ENCODE measurements at places on chromosomes 2 and 18.

GRCh38 chr2:149125031-149125725 lies 86.7 kb downstream of the LYPD6B start:
- no peak for DNase-seq

DNA sequence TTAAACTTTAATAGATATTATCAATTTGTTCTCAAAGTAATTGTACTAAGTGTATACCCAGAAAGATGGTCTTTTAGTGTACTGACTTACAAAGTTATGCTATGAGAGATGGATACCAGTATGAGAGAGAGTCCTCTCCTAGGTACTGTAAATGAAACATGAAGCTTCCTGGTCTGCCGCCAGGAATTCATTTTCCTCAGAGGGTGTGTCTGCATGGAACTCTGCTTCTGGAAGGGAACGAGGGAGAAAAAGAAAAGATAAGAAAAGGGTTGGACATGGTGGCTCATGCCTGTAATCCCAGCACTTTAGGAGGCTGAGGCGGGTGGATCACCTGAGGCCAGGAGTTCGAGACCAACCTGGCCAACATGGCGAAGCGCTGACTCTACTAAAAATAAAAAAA lies 2.2 kb upstream of the SSB start:
- DNase-seq = no peak

- DNase-seq = no peak
Observed at GRCh38 chr2:97739893-97740245, 26.5 kb downstream of the ZAP70 start.

DNA sequence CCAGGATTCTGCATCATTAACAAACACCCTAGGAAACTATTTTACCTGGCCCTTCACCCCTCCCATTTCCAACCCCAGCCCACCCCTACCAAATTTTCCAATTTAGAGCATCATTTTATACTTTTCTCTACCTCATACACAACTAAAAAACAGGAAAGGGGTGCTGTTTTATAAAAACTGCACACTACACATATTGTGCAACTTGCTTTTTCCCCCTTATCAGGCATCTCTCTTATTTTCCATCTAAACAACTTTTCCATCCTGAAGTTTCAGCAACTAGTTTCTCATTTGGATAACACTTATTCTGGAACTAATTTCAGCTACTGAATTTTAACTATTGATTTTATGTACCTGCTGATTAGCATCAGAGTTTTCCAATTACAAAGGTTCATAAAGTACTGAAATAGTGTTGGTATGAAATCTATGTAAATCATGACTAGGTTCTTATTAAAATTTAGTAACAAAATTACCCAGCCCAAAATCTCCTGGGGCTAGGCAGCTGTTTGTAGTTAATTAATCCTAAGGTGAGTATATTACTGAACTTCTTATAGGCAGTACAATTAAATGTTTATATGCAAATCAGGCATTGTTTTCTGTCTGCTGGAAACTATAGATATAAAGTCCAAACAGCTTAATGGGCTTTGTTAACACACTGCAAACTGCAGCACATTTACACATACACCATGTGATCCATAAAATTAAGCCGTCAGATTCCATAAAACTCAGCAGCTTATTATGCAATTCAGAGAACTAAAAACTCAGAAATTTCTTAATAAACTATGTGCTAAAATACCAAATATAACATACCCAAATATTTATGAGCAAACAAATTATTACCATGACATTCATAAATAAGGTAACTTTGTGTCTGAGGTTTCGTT lies 7.9 kb downstream of the SF3B1 start:
- no peak for DNase-seq

DNA sequence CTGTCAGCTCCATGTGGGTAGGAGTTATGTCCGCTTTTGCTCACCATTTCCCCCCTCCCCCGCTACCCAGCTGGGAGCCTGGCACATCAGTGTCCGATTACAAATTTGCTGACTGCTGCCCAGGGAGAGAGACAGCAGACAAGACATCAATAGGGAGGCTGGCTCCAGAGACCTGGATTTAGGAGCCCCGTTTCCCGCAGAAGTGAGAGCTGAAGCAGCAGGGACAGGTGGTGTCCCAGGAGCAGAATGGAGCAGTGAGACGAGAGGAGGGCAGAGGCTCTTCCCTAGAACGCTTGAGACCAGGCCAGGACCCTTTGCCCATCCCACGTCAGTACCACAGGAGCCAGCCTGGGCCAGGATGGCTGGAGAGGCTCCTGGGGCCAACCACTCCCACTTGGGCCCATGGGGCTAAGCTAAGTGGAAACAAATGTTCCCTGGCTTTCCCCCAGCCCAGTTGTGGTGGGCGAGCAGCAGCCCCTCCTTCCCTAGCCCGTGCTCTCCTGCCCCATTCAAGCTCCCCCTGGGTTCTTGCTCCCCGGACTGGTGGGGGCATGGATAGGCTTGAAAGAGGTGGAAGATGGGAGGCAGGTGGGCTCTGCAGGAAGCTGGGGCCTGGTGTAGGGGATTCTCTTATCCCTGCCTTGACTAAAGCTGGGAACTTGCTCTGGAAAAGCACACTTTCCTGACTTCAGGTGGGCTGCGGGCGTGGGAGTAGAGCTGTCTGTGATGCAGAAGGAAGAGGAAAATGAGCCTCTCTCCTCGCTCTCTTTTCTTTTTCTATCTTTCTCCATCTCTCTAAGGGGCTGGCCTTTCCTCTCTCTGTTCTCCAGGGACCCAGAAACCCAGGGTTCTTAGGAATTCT lies 4.1 kb upstream of the WNT6 start:
- no peak for DNase-seq

- no peak for DNase-seq
Observed at GRCh38 chr2:1339388-1340140, 73.7 kb upstream of the TPO start.

- DNase-seq = no peak
Observed at GRCh38 chr2:126790987-126791780, 107.5 kb upstream of the TEX51 start.

DNA sequence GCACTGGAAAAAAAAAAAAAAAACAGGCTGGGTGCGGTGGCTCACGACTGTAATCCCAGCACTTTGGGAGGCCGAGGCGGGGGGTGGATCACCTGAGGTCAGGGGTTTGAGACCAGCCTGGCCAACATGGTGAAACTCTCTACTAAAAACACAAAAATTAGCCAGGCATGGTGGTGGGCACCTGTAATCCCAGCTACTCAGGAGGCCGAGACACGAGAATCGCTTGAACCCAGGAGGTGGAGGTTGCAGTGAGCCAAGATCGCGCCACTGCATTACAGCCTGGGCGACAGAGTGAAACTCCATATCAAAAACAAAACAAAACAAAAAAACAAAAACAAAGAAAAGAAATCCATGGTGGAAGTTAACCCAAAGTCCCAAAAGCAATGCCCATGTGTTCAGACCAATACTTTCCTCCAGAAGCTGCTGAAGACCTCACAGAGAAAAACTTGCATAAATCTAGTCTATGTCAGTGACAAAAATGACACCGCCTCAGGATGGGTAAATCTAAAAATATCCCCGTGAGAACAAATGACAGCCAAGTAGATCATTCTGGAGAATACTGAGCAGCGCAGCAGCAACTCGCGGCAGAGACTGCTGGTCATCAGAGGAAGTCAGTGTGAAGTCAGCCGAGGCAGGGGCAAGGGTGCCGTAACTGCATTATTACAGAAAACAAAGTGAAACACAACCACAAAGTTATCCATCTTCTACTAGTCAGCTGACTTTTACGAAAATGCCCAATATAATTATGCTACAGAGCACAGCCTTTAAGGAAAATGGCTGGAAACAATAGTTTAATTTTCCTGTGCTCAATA lies 41.0 kb downstream of the LPIN2 start:
- DNase-seq = no peak

DNA sequence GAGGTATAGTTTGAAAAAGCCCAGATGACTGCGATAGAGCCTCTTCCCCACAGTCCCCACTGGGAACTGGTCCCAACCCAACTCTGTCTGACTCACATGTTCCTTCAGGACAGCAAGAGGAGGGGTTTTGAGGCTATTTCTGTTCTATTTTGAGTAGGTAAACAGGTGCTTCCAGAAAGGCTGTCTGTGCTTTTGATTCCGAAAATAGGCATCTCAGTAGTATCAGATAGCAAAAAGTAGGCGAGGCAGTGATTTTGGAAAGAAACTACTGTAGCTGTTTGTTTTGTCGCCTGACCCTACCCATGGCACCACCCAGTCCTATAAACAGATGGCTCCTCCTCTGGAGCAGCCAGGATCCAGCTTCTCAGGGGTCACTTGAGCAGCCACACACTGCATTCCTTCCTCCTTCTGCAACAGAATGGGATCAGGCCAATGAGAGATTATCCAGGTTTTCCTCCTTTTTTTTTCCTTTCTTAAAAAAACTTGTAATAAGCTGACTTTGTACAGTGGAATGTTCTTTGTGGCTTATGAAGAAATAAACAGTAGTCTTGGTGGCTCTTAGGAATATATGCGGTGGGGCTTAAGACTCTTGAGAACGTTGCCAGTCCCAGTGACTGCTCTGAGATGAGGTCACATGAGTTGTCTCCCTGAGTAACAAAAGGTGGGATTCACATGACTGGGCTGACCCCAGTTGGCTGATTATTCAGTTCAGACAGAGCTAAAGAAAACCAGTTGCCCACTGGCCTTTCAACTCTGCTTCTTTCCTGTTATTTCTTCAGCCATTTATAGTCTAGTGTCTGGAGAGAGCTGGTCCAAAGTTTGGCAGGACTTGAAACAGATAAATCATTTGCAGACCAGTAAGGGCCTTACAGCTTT lies 98.6 kb downstream of the KCNS3 start:
- DNase-seq = no peak

DNA sequence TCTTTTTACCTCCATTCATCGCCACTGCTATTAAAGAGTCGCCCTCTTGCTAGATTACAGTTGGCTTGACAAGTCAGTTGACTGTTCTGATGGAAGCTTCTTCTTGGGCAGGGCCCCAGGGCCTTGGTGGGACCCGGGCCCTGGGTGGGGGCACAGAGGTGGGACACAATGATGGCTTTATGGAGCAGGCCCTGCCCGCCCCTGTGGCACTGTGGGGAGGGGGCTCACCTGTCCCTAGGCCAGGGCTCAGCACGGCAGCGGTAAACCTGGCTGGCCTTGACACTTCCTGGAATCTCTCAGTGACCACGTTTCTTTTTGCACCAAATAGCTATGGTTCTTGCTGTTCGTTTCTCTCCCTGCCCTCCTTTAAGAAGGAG lies 4.9 kb upstream of the HS6ST1 start:
- DNase-seq = no peak

DNA sequence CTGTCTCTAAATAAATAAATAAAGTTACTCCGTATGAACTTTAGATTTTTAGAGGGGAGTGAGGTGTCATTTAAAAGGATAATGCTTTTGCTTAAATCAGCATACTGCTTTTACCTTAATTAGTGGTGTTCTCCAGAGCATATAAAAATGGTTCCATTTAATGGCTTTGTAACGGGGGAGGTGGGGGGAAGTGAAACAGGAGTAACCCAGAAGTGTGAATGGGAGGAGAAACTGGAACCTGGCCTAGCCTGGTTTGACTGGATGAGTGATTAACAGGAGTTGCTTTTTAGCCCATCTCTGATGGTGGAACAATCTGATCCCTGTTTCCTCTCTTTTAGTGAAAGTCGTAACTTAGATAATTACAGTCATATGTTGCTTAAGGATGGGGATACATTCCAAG lies 1.6 kb downstream of the CNDP2 start:
- DNase-seq = no peak

DNA sequence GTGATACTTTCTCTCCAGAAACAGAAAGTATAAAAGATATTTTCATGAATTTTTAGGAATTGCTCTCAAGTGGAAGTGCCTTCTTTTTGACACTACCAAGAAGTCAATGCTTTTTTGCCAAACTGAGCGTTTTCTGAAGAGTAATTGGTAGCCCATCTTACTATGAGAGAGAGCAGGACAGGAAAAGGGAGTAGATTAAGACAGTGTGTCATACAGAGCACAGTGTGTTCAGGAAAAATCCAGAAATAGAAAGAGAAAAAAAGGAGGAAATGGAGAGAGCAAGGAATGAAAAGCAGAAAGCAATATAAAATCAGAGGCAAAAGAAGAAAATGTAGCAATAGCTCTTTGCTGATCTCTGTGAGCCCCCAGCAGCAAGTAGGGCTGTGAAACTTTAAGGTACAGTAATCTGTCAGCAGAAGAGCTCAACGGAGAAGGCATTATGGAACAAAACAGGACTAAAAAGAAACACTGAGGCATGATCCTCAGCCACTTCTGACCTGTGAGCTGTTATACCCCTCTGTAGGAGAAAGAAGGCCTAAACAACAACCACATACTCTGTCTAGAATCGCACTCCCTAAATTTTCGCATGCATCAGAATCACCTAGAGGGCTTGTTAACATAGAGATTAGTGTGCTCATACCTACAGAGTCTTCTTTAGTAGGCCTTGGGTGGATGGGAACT lies 15.0 kb upstream of the PGAP1 start:
- DNase-seq = no peak

DNA sequence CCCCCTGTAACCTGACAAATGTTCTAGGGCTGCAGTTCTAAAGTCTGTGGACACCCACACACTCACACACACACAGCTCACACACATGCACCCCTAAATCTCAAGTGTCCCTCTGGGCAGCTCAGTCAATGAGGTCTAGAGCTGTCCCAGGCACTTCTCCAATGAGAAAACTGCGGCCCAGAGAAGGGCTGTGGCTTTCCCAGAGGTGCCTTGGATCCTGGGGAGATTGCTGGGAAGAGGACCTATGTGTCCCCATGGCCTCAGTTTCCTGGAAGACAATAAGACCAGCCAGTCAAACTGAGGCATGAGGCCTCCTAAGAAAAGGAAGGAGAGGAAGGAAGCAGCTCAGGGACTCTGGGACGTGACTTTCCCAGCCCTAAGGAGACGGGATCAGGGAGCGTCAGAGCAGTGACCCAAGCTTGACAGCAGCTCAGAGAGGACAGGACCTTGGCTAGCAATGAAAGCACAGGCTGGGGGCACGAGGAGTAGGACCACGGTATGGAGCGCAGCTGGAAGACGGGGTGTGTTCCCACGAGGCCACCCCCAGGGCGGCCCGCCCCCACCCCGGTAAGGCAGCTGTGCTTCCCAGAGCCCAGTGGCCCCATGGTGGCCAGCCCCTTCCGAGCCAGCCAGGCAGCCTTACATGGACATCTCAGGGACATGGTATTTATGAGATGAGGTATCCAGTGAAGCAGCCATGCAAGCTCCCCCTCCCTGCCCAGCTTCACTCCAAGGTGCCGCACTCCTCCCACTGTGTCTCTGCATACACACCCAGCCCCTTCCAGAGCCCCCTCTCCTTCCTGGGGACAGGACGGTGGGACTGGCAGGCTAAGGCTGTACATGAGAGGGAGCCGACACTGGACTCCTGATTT lies 46.0 kb downstream of the TNS1 start:
- DNase-seq = no peak
